ENCODE measurements at places on chromosomes 5 and 9. TPM values are rescaled to one million over a fixed set of nuclear protein-coding genes. Genes with fewer than 3 reads are reported as not detected.

CATSPER3 gene
- not detected for total RNA-seq

GARIN3 gene
- not detected for total RNA-seq

SMIM33 gene
- total RNA-seq: not detected

ANKRD34B gene
- not detected for total RNA-seq

ITGA1 gene
- total RNA-seq: 53.8 TPM

SPATA31A6 gene
- total RNA-seq: not detected

All from epithelial cell of alveolus of lung (primary cell).